ENCODE measurements at places on chromosomes 13 and 19. TPM values are rescaled to one million over a fixed set of nuclear protein-coding genes. Genes with fewer than 3 reads are reported as not detected.
A peak's percentile ranks its signal among the peaks of the same experiment; 100 is the strongest.

The CYP2F1 gene
- not detected for total RNA-seq

The KLK6 gene
- total RNA-seq = 7.3 TPM

The TMEM38A gene
- 11.9 TPM for total RNA-seq

The GPR18 gene
- 0.20 TPM for total RNA-seq

GRCh38 chr13:103996733-103997132, 930.5 kb upstream of the SLC10A2 start:
- no peak for DNase-seq

DNA sequence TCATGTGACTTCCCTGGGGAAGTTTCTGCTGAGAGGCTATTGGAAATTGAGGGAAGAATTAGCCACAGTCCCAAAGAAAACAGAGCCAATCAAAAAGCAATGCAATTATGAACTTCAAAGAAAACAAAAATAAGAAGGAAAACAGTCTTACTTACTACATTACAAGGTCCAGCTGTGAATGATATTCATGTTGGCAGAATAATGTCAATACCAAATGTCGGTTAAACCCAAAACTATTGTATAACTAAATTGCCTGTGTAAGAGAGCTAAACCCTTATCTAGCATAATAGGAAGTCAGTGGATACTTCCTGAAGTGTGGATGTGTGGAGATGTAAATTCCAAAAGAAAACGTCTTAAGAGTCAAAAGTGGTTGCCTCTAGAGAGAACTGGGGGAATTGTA, 12.4 kb downstream of the KL start:
- DNase-seq = no peak

- no peak for DNase-seq
Observed at GRCh38 chr13:38283346-38283745, 66.3 kb upstream of the UFM1 start.

GRCh38 chr13:24692561-24692960, 12.4 kb downstream of the ATP12A start:
- DNase-seq = no peak

DNA sequence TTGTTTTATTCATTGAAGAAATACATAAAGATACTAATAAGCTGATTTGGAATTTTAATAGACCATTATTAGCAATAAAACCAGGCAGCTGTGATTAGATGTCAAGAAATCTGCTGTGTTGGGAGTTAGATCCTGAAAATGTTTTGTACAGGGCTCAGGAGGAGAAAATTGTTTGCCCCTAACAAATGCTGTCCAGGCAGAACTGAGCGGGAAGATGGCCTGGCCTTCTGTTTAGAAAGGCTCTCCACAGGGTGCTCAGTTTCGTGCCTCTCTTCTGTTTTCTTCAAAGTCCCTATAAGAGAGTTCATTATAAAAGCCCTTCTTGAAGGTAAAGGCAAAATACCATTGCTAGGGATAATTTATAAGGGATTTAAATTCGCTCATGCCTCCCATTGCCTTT, 64.1 kb downstream of the ERCC5 start:
- DNase-seq = no peak

DNA sequence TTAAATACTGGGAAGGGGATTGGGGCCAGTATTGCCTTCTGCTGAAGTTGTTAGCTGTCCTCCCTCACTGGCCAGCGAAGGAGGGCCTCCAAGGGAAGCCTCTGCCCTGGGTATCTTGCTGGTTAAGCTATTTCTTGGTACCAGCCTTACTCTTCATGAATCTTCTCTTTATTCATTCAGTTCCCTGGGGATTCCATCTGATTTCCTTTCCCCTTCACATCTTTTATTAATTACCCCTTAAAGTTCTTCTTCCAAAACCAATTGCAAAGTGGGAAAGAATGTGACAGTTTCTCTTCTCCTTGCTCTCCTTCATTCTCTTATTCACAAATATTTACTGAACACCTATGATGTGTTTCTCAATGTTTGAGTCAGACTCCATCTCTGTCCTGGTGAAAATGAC, 36.7 kb upstream of the STK24 start:
- DNase-seq = no peak

GRCh38 chr19:36331353-36332228, 47.4 kb downstream of the ZFP14 start:
- DNase-seq = peak; percentile 97

- no peak for DNase-seq
Observed at GRCh38 chr13:29722415-29722814, 126.9 kb upstream of the SLC7A1 start.

GRCh38 chr19:29971648-29972047, 29.6 kb downstream of the URI1 start:
- DNase-seq = no peak
